Right lobe of liver (tissue), 6 donors: ENCODE measurements at places on chromosomes 3 and 15. TPM values are rescaled to one million over a fixed set of nuclear protein-coding genes. Genes with fewer than 3 reads are reported as not detected.

The TMEM108 gene
- total RNA-seq: not detected

The CHST2 gene
- 0.79 TPM for total RNA-seq

The CALML4 gene
- total RNA-seq: 9.8 TPM

The HESX1 gene
- total RNA-seq: 0.95 TPM

The MORC1 gene
- 0.15 TPM for total RNA-seq

The GOLGA8N gene
- total RNA-seq: 5.5 TPM

The ZNF80 gene
- total RNA-seq: not detected

The ATP8B4 gene
- total RNA-seq: 10.1 TPM

GRCh38 chr3:57752307-57752706, 3.8 kb upstream of the SLMAP start:
- no peak for DNase-seq

- DNase-seq: no peak
These were observed 49.5 kb downstream of the HMG20A start for GRCh38 chr15:77470235-77470634.

DNA sequence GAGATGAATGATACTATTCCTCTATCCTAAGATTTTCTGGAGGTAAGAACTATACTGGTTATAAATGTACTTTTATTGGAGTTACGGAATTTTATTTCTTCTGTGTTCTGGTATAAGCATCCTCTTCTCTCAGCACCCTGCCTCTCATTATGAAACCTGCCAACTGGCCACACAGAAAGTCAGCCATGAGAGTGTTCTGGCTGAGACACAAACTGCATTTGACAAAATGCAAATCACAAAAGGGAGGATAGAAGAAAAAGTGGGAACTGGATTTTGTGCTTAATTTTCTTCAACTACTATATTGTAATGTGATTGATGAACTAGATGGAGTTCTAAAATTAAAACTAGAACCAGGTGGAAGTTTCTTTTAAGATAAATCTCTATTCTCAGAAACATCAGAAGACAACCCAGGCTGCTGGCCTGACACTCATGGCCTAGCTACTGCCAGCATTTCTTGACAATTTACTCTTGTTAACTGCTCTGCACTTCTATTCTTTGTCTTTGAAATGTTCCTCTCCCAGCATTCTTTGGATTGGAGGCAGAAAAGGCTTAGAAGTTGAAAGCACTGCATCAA, 143.1 kb downstream of the WDR76 start:
- DNase-seq: no peak

DNA sequence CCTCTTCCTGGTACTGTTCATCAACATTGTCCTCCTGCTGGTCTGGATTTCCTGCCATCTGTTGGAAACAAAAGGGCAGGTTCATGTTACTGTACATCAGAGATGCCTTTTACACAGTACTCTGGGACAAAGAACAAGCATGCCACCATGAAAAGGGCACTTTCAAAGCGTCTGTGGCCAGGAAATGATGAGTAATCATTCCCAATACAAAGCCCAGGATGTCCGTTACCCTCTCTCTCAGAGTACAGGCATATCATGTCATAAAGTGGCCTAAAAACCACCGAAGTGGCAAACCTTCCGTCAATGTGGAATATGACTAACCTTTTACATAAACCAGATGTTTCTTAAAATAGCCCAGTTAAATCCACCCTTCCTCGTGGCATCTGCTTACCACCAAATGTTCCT, 71.2 kb downstream of the GOLIM4 start:
- no peak for DNase-seq

DNA sequence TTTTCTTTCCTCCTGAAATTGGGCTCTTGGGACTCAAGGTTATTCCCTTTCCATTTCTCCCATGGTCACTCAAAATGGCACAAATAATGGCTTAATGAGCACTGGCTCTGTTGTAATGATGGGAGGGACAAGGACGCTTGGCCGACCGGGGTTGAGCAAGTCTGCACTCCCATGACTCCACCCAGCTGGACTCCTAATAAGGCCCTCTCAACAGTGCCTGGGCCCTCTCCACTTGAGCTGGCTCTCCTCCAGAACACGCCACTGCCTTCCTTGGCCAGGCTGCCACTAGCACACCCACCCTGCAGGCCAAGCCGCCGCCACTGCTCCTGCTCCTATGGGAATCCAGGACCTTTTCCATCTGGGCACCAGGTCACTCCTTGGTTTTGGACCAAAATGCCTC, 42.3 kb downstream of the ADCY5 start:
- DNase-seq: peak; percentile 92

DNA sequence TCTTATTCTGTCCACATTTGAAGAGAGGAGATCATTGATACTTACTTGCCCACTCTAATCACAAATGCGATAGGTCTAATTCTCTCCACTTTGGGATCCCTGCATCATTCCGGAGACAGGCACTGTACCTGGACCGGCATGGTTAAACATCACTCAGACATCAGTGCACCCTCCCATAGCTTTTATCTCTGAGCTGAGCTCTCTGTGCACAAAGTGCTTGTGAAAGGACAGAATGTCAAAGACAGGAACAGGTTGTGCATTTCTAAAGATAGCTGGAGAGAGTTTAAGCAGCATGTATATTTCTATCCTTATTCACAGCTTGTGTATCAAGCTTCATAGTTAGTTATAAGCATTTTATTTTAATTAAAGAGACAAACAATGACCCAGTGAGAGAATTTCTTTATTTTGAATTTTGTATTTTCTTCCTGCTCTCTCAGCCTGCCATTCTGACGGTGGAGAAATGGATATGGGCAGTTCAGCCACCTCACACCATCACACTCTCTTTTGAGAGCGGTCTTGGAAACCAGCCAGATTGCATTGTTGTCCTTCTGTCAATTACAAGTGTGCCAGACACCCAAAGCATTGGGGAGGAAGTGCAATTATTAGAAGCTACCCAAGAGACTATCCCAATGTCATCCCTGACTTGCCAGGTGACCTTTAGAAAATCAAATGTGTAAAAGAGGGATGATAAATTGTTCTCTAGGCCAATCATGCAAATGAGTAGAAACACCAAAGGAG, 65.2 kb upstream of the CHL1 start:
- DNase-seq: no peak

DNA sequence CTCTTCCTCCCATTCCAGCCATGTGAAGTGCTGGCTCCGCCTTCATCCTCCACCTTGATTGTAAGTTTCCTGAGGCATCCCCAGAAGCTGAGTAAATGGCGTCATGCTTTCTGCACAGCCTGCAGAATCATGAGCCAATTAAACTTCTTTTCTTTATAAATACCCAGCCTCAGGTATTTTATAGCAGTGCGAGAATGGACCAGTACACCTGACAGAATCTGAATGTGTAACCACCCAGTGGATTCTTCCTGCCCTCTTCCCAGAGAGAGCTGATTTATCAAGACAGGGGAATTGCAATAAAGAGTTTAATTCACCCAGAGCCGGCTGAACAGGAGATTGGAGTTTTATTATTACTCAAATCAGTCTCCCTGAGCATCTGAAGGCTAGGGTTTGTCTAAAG, 86.6 kb downstream of the C3orf70 start:
- no peak for DNase-seq

DNA sequence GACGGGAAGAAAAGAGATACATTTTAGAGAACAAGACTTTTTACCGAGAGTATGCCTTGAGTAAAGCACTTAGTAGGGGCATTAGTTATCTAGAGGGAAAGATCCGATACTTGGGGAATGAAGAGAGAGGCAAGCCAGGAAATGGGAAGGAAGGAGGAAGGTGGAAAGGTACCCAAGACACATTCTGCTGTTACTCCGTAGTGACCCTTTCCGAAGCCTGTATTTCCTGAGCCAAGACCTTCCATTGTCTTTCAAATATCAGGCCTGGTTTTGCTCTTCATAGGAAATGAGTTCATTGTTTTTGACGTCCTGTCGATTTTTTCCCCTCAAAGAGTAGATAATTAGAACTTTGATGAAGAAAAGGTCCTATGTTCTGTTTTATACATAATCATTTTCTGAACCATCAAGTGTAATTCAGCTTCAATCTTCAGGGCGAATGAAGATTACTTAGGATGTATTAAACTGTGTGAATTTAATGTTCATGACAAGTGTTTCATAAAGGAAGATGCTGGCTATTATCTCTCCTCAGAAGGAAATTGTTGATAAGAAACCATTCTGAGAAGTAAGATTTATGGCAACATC, 95.7 kb downstream of the PPM1L start:
- no peak for DNase-seq

DNA sequence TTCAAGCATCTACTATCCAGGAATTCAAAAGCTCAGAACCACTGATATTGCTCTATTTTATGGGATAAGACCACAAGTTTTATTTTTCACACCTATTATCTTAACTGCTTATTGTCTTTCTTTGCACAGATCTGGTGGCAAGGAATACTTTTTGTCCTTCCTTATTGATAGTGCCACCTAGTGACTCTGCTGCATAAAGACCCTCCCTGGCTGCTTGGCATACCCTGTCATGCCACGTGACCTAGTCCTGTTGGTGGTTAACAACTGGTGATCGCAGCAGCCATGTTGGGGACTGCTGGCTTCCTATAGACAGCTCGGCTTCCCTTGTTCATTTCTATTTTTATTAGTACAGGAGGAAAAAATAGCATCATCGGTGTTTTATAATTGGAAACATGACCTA, 236.3 kb downstream of the MEX3B start:
- DNase-seq: no peak

GRCh38 chr3:23656821-23657220, 148.9 kb upstream of the UBE2E1 start:
- no peak for DNase-seq

- DNase-seq: no peak
These were observed 684.0 kb downstream of the ZBBX start for GRCh38 chr3:166696103-166696502.

GRCh38 chr15:88185584-88185983, 71.0 kb downstream of the NTRK3 start:
- DNase-seq: no peak

DNA sequence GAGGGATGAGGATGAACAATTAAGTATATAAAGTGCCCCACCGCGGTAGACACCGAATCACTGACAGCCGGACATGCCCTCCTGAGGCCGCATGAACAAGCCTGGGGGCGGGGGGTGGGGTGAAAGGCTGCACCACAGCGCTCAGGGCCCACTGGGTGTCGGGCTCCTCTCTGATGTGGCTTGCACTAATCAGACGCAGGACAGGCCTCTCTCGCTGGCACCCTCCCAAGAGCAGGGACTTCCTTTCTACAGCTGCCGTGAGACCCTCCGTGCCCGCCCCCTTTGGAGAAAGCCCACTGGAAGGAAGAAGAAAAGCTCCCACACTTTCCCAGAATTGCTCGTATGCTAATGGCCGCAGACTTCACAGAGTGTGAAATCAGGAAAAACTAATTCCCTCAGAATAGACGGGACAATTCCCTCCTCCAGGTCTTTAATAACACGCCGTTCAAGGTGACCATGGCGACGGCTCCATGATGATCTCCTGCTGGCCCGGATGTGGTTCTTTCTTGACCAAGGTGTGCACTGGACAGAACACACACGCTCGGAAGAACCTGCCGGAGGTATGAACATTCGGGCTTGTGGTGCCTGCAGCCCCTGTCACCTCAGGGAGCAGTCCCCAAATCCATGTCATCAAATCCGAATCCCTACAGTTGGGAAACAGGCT, 32.0 kb downstream of the IQSEC1 start:
- DNase-seq: no peak

GRCh38 chr3:61438253-61439121, 122.9 kb upstream of the PTPRG start:
- no peak for DNase-seq

GRCh38 chr3:123880998-123881561, 3.1 kb downstream of the MYLK start:
- no peak for DNase-seq

DNA sequence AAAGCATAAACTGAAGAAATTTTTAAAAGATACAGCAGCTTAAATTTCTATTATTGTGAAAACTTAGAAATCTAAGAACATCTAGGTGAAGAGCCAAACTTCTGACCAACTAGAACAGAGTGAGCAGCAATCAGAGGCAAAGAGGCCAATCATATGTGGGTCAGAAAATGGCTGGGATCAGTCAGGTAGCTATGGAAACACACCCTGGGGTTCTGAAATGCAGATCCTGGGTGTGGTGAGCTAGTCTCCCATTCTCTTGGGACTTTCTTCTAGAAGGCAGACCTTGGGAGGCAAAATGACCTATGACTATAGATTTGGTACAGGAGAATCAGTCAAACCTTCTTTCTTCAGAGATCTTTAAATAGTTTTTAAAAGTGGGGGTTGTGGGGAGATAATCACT, 385.8 kb downstream of the TBC1D5 start:
- no peak for DNase-seq

GRCh38 chr3:113428581-113428980, 12.7 kb downstream of the CFAP44 start:
- DNase-seq: no peak

DNA sequence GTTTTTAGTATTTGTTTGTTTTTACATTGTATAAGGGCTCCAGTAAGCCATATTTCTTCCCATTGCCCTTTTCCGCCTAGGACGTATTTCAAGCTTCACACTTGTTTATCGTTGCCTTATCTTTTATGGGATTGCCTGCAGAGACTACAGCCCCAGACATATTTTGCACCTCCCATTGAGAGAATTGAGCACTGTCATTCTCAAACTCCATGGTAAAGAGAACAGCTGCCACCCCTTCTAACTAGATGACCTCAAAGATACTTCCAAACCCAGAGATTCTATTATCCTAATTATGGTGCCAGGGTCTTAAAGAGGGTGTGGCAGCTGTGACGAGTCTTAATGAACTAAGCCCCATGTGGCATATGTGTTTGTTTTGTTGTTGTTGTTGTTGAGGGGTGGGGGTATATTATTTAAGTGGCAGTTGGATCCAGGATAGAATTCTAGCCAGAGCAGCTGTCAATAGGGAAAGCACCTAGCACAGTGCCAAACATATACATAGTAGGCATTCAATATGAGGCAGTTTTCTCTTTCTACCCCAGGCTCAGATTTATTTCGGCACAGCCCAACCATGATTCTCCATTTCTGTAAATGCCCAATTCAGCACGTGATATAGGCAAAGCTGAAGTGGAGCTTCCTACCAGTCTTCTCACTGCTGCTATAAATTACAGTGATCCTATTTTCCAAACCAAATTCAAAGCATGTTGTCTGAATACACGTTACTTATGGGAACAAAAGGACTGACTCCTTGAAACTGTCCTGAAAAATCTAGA, 932 bp upstream of the TP53BP1 start:
- no peak for DNase-seq

DNA sequence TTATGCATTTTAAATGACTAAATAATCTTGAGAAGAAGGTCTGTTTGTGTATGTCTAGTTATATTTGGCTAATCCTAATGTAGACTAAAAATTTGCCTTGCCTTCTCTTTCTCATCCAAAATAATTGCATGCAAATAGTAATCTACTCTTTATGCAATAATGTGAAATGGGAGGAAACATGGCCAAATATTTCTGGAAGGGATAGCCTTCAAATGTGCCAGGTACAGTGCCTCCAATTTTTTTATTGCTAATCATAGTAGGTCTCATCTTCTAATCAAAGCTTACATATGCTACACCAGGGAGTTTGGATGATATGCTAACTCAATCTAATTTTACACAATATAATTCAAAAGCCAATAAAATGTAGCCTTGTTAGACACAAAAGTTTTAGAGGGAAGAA, 911.3 kb downstream of the NAALADL2 start:
- DNase-seq: no peak

- DNase-seq: no peak
These were observed 509.1 kb downstream of the SHQ1 start for GRCh38 chr3:72338942-72339669.
